Activated naive CD8-positive, alpha-beta T cell treated with anti-CD3 and anti-CD28 coated beads, Interleukin-2, amount 10 ng/mL, durations not matched to agents 7 days and 5 days (primary cell): ENCODE measurements at places on chromosomes 5 and 9. TPM values are rescaled to one million over a fixed set of nuclear protein-coding genes. Genes with fewer than 3 reads are reported as not detected.

- no peak for DNase-seq
Measured at GRCh38 chr9:91771027-91771426, 179.0 kb downstream of the ROR2 start.

Gene HAVCR1
- 4.1 TPM for total RNA-seq

GRCh38 chr5:17065458-17065857, 129.4 kb upstream of the MYO10 start:
- no peak for DNase-seq

DNA sequence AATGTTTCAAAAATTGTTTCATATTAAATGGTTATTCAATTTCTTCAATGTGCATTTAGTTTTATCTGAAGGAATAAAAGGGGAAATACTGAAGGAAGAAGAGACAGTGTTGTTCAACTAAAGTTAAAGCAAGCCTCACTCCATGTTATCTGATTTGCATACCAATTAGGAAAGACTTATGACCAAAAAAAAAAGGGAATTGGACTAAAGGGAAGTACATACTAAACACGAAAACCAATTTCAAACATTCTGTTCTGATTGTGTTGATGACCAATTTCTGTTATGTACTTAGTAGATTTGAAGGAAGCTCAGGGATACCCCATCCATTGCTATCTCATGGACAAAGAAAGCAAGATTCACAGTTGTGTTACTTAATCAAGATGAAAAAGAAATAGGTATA, 4.9 kb upstream of the GAPT start:
- no peak for DNase-seq

DNA sequence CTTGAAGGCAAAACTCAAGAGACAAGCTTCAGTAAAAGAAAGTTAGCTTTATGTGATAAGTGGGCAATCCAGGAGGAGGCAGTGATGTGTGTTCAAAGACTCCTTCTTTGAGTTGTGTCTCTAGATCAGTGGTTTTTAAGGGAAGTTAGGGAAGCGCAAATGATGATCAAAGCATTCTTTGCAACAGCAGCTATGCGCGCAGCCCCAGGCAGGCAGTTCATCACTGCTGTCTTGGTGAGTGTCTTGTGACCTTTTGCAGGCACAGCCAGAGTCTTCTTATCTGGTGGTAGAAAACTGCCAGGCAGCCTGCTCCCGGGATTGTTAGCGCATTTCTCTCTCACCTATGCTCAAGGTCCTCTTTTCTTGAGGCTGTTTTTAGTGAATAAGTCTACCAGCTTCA, 40.3 kb upstream of the CLK4 start:
- no peak for DNase-seq

Gene IFNE
- 0.20 TPM for total RNA-seq

Gene NINJ1
- total RNA-seq: 29.5 TPM
